NCI-H1417 treated with DMSO at 0.1 percent for 48 hours (cell line): ENCODE measurements at places on chromosomes 13 and 19.

DNA sequence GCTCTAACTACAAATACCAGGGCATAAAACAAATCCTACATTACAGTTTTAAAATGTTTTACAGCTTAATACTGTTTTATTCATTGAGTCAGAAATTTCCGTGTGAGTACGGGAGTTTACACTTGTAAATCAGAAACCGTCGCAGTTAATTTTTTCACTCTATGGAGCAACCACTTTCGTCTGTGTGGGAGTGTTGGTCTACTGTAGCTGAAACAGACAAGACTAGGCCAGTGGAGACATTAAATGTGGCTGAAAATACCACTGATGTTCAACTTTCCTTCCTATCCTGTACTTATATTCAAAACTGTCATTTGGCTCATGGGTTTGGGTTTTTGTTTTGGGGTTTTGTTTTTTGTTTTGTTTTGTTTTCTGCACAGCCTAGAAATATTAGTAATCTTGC lies 268.7 kb downstream of the DCT start:
- DNase-seq, result no peak

GRCh38 chr19:30335306-30335886 lies 36.8 kb upstream of the ZNF536 start:
- no peak for DNase-seq

DNA sequence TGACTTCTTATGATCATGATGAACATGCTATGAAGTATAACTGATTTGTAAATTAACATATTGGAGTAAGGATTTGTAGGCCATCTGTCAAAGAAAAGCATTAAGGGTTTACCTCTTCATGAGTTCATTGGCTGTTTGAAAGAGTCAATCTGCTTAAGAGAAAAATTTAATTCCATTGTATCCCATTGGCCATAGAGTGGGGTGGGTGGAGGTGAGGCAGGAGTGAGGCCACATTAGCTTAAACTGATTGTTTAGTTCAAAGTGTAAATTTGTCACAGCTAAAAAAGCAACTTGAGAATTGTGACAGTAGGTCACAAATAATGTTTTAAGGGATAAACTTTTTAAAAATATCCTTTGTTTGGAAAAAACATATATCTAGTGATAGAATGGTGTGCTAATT lies 11.4 kb downstream of the GPR180 start:
- DNase-seq, result no peak

DNA sequence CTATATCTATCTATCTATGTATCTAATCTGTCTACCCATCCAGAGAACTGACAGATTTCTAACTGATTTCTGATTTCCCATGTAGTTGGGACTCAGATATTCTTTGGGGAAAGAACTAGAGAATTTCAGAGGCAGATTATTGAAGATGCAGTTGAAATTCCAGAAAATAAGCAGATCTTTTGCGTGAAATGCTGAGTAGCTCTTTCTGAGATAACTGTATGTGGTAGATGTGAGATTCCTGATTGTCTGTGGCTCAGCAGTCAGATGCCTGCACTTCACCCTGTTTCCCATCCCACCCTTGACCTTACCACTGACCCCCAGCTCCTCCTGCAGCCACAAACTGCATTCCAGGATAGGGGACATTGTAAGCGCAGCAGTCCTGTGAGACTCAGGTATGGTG lies 61.5 kb downstream of the DGKH start:
- DNase-seq, result no peak

DNA sequence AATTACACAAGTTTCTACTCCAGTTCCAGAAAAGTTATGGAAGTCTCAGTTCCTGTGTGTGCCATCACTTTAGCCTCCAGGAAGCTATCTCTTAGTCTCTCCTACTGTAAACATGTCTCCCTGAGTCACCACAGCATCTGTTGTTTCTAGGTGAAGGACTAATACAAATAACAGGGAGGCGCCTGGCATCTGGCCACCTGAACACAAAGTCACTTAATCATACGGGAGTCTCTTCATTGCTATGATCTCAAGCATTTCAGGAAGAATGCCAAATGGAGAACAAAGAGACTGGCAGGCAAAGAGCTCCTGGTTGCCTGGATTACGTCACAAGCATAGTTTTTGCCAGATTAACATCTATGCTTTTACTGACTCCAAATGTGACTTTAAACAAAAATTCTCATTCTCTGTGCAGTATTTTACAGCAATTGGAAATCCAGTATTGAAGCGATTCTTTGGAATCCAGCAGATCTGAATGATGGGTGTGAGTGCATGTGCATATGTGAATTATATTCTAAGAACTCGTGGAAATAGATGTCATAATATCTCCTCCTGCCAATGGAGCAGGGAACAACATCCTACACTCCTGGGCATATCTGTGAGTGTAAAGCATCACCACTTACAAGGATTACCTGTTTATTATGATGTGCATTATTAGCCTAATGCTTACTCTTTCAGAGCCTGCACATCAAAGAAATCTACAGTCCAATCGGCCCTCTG lies 572.8 kb downstream of the PCDH9 start:
- peak; percentile 70 for DNase-seq

- DNase-seq, result no peak
Measured at GRCh38 chr19:17688853-17689595, 870 bp upstream of the UNC13A start.

- DNase-seq, result no peak
Measured at GRCh38 chr13:41387576-41387975, 69.8 kb upstream of the RGCC start.

- no peak for DNase-seq
Measured at GRCh38 chr13:97506511-97506910, 72.5 kb downstream of the RAP2A start.

GRCh38 chr13:80904386-80904785 lies 563.5 kb upstream of the SPRY2 start:
- DNase-seq, result no peak

DNA sequence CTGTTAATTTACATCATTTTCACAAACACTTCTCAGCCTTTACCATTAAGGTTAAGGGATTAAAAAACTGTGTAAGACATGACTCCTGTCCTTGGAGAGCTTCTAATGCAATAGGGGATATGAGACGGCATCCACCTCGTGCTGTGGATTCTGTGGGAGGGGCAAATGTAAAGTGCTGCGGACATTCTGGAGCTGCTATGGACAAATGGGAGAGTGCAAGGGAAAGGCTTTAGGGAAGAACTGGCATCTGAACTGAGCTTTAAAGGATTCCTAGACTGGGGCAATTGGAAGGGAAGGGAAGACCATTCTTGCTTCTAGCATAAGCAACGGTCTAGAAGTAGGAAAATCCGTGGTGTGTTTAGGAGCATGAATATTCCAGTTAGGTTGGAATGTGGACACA lies 31.4 kb downstream of the CDADC1 start:
- no peak for DNase-seq

DNA sequence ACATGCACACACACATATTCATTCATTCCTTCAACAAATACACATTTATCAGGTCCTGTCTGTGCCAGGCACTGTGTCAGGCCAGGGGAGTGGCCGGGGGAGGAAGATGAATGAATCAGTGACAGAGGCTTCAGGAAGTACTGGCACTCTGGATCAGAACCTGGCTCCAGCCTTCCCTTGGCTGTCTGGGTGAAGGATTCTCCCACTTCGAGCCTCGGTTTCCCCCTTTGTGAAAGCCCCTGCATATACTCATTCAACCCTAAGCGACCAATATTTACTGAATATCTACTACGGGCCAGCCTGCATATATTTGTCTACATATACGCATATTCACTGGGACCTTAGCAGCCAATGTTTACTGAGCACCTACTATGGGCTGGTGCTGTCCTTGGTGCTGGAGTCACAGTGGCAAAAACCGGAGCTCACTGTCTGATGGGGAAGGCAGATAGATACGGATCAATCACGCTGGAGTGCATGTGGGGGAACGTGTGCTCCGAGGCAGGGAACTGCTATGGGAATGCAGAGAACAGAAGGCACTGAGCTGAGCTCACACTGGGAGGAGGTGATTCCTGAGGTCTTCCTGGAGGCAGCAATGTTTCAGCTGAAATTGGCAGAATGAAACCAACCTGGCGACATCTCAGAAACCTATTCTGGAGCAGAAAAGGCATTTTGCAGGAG lies 636 bp upstream of the ZNF579 start:
- no peak for DNase-seq

- DNase-seq, result no peak
Measured at GRCh38 chr13:105342281-105342820, 1193.1 kb downstream of the EFNB2 start.

- DNase-seq, result no peak
Measured at GRCh38 chr19:14114854-14115253, 2.7 kb downstream of the PRKACA start.

- DNase-seq, result no peak
Measured at GRCh38 chr13:66965181-66965580, 265.0 kb downstream of the PCDH9 start.

- DNase-seq, result no peak
Measured at GRCh38 chr19:39816287-39817048, 17.5 kb downstream of the DYRK1B start.

- DNase-seq, result no peak
Measured at GRCh38 chr13:107234319-107235073, 666.6 kb upstream of the ARGLU1 start.

DNA sequence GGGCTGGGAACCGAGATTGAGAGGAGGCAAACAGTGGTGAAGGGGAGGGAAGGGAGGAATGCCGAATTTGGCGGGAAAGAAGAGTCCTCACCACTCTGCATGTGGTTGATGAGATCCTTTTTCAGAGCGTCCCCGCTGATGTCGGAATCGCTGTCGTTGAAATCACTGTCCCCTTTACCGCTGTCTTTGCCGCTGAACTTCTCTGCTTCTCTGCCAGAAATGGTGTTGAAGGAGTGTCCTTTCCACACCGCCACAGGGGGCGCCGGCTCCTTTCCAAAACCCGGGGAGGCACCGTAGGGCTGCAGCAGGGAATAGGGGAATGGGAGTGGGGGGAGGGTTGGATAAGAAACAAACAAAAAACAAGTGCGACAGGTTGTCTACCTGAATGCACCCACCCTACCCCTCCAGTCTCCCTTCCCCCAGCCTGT lies 3.1 kb downstream of the PCDH8 start:
- no peak for DNase-seq

DNA sequence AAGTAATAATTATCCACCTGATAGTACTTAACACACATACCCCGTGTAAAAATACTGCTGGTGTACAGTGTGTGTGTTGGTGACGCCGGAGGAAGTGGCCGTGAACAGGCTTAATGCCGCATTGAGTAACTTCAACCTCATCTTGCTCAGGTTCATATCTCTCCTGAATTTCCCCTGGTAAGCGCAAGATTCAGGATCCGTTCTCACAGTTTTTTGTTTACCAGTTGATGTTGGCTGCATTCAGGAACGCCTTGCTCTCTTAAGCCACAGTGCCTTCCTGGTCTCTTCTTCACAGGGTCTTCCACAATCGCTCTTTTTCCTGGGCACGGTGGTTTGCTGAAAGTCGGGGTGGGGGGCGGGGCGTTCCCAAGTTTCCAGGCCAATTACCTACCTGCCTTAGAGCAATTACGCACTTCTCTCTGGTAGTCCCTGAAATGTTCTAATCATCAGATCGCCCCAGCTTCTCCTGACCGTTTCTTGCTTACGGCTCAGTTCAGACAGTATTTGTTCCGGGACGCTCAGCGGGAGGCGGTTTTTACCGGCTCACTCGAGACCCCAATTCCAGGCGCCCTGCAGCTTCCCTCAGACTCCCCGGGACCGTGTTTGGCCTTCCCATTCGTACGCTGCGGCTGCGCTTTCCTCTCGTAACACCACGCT lies 706 bp upstream of the DNAJC3 start:
- DNase-seq, result no peak

GRCh38 chr19:55096061-55096701 lies 20.5 kb downstream of the EPS8L1 start:
- no peak for DNase-seq

DNA sequence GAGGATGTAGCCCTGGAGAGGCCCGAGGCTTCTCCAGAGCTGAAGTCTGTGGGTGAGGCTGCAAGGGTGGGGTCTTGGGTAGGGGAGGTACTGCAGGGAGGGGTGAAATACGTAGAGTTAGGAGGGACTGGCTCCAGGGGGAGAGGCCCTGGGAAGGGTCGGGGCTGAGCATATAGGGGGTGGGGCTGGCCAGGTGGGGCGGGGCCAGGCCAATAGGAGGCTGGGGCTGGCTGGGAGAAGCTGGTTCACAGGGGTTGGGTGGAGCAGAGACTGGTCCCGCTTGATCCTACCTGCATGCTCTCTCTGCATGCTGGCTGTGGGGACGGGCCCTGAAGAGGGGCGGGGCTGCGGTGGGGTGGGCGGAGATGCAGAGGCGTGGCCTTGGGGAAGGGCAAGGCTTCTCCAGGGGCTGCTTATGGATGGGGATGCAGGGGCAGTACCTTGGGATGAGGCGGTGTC lies 51.9 kb downstream of the CELF5 start:
- no peak for DNase-seq

GRCh38 chr13:105643966-105644365 lies 891.5 kb downstream of the EFNB2 start:
- DNase-seq, result no peak

DNA sequence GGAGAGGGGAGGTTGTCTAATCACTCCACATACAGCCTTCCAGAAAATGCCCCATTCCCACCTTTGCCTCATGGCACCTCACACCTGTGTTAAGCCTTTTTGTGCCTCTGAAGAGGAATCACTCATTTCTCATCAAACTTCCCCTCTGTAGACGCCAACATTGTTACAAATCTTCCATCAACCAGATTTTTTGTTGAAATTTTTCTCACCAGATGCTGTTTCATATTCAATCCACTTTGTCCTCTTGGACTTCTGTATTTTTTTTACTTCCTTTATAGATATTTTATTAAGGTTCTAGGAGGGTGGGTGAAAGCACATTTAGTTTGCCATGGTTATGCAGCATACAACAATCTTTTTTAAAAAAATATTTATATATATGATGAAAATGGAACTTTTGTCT lies 74.0 kb downstream of the RUBCNL start:
- no peak for DNase-seq

GRCh38 chr13:99894105-99894839 lies 77.3 kb downstream of the ZIC5 start:
- DNase-seq, result no peak

GRCh38 chr19:49672131-49672919 lies 4.7 kb upstream of the PRMT1 start:
- no peak for DNase-seq

- DNase-seq, result no peak
Measured at GRCh38 chr13:22073718-22074117, 402.8 kb downstream of the FGF9 start.

DNA sequence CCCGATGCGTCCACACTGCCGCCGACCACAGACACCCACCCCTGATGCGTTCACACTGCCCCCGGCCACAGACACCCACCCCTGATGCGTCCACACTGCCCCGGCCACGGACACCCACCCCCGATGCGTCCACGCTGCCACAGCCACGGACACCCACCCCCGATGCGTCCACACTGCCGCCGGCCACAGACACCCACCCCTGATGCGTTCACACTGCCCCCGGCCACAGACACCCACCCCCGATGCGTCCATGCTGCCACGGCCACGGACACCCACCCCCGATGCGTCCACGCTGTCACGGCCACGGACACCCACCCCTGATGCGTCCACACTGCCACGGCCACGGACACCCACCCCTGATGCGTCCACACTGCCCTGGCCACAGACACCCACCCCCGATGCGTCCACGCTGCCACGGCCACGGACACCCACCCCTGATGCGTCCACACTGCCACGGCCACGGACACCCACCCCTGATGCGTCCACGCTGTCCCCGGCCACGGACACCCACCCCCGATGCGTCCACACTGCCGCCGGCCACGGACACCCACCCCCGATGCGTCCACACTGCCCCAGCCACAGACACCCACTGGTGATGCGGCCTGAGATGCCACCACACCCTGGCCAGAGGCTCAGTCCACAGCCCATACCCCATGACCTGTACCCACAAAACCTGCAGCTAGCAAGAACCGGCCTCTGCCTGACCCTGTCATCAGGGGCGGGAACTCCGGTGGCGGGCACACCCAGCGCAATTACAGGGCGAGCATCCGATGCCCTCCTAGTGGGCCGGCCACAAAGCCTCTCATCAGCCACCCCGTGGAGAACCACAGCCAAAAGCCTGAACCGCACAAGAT lies 28.4 kb downstream of the RASA3 start:
- DNase-seq, result no peak
